ENCODE measurements at places on chromosomes 3 and 15.

GRCh38 chr15:26660241-26660640 lies 112.6 kb downstream of the GABRB3 start:
- no peak for DNase-seq

DNA sequence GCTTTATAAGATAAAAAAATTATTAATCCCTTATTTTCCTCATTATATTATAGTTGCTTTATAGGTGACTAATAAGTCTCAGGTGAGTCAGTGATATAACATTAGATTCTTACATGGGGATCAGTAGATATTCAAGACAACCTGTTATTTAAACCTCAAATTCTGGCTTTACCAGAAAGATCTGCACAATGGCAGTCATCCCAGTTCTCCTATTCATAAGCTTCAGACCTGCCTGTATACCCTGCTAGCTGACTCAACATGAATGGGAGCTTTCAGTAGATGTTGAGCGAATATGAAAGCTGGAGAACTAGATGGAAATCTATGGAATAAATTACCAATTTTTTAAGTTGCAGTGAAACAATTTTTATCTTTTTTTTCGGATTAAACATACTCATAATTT lies 20.5 kb upstream of the CCDC54 start:
- no peak for DNase-seq

DNA sequence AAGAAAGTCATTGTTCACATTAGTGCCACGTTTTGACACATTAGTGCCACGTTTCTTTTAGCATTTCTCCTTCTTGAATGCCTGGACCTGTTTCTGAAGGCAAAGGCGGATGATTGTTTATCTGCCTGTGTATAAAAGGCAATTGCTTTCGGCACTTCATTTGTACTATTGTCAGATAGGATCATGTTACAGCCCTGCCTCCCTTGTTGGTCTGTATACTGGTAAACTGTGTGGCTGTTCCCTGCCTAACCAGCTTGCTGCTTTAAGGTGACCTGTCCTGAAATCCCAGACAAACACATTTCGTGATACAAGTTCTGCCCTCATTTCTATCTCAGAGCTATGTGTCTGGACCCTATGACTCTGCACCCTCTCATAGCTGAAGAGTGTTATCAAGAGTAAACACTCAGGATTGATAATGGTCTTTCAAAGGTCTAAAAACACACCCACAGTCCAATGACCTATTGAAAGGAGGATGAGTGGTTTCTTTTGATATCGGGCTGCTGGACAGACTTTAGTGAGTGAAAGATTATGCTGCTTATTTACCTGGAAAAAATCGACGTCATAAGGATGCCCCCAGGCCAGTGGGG lies 276.3 kb upstream of the MCTP2 start:
- DNase-seq = no peak

- no peak for DNase-seq
Measured at GRCh38 chr3:60935709-60936108, 315.5 kb downstream of the FHIT start.

DNA sequence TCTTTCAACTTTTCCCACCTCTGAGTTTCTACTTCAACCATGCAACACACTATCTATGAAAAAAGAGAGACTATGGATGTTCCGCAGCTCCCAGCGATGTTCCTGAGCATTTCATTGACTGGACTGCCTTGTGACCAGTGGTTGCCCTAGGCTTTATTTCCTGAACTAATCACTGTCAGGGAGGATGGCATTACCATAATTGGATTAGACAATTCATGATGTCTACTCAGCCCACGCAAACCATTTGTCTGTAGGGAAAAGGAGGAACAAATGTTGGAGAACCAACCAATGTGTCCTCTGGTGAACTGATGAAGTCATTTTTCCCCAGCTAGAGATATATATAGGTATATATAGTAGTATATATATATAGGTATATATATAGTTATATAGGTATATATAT lies 229.3 kb upstream of the MCTP2 start:
- no peak for DNase-seq

GRCh38 chr3:195075941-195076875 lies 194.8 kb downstream of the XXYLT1 start:
- DNase-seq = peak; percentile 19

GRCh38 chr3:120114981-120115380 lies 20.7 kb upstream of the GSK3B start:
- DNase-seq = no peak

DNA sequence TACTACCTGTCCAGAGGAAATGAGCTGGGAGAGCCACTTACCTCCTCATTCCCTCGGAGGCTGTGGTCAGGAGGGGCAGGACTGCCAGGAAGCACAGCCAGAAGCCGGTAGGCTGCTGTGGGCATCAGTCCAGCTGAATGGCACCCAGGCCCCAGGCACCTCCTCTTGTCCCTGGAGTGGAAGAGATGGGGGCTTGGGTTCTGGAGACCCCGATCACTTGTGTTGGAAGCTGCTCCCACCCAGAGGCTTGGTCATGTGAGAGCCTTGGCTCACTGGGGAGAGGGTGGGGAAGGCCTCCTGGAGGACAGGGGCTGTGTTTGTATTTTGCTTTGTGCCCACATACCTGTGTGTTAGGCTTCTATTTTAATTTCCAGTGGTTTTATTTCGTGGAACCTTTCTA lies 261.9 kb downstream of the GABRG3 start:
- no peak for DNase-seq

- DNase-seq = no peak
Measured at GRCh38 chr3:71258116-71258515, 325.4 kb downstream of the FOXP1 start.

DNA sequence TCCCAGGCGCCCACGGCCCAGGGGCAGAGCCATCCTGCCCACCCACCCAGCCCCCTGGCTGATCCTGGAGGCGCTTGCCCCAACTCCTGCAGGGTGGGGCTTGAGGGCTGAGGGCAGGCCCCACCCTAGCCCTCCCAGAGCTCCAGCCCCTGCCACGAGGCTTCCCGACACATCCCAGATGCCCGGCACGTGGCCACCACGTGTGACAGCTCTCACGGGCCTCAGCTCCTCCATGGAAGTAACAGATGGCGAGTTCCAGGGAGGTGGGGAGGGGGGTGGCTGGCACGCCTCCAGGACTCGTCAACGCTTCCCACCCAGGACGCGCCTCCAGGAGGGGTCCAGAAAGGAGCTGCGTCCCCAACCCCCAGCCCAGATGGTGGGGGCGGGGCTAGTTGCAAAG lies 29.1 kb downstream of the PLXND1 start:
- peak; percentile 59 for DNase-seq

DNA sequence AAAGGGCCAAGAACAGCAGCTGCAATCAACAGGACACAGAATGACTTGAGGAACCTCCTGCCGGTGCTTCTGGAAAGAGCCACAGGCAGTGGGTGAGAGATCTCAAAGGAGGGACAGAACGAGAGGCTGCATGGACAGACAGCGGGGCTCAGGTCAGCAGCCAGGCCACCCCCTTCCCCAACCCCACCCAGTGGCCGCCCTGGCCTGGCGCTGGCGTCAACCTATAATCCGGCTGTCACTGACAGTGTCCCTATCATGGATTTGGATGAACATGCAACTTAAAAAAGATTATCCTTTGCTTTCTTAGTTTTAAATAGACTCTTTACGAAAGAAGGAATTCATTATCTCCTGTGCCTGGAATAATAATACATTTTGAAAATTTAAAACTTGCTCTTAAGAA lies 54.1 kb downstream of the TRPM1 start:
- no peak for DNase-seq

DNA sequence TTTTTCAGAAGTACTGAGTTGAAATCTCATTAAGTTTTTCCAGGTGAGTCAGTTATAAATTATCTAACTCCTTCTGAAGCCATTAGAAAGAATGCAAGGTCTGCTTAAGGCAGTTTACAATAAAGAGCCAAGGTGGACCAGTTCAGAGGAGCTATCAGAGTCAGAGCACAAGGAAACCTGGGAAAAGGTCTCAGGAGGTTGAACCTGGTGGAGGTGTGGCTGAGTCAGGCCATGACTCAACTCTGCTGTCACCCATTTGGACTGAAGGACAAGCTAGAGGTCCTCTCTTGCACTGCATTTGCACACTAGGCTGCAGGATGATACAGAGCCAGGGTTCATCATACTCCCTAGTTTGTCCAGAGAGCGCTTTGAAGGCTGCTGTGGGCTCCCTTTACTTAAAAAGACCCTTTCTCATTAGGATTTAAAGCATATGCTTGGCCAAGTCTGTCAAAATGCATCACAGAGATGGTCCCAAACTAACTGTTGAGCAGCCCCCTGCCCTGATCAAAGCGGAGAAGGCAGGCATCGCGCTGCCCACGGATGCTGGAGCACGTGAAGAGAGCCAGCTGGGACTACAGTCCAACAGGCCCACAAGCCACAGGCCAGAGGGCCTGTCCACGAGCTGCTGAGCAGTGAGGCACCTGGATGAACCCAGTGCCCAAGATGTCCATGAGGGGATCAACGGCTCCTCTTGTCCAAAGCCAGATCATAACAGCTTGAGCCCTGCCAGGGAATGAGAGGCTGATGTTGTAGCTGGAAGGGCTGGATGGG lies 26.0 kb upstream of the MRPS22 start:
- no peak for DNase-seq

DNA sequence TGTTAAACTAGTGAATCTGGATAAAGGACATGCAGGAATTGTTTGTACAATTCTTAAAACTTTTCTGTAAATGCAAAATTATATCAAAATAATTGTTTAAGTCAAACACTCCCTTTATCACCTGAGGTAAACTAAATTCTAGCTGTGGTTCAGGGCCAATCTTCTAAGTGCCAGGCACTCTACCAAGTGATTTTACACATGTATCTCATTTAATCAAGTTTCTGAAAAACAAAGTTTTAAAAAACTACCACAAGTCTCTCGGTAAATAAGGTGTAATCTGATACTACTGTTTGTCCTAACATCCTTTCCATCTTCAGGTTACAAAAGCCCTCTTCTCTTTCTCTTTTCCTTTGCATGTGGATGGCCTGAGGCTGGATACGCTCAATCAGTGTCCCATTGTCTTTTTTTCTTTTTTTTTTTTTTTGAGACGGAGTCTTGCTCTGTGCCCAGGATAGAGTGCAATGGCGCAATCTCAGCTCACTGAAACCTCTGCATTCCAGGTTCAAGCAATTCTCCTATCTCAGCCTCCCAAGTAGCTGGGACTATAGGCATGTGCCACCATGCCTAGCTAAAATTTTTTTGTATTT lies 19.3 kb downstream of the IFT80 start:
- DNase-seq = no peak

GRCh38 chr15:51499379-51499976 lies 123.1 kb downstream of the DMXL2 start:
- no peak for DNase-seq

DNA sequence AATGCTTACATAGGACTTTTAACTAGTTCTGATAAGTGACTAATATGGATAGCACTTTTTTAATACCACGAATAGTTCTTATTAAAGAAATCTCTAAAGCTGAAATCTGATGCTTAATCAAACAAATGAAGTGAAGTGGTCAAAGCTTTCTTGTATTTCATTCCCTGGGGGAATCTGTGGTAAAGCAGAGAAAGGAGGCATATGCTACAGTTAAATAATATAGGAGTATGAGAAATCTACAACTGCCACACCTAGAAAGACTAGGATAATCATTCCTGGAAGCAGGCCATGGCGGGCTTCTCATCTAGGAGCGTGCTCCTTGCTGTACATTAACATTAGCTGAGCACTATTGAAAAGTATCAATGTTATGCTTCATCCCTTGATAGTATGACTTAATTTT lies 835.7 kb downstream of the OTOL1 start:
- DNase-seq = no peak

DNA sequence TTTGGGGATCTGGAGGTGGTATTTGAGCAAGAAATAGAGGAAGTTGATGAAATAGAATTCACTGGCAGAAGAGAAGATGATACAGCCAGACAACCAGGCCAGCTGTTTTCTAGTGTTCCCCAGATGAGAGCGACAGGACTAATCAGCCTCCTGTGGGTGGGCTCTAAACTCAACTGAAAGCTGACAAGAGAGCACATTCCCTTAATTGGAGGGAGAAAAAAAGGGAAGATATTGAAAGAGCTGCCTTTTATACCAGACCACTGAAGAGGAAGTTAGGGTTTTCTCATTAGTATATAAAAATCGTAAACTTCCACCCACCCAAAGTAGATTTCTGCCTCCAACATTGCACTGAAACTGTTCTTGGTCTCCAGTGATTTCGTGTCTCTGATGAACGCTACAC lies 6.5 kb upstream of the TM4SF19 start:
- DNase-seq = no peak

GRCh38 chr3:149706905-149707304 lies 45.4 kb downstream of the COMMD2 start:
- no peak for DNase-seq

DNA sequence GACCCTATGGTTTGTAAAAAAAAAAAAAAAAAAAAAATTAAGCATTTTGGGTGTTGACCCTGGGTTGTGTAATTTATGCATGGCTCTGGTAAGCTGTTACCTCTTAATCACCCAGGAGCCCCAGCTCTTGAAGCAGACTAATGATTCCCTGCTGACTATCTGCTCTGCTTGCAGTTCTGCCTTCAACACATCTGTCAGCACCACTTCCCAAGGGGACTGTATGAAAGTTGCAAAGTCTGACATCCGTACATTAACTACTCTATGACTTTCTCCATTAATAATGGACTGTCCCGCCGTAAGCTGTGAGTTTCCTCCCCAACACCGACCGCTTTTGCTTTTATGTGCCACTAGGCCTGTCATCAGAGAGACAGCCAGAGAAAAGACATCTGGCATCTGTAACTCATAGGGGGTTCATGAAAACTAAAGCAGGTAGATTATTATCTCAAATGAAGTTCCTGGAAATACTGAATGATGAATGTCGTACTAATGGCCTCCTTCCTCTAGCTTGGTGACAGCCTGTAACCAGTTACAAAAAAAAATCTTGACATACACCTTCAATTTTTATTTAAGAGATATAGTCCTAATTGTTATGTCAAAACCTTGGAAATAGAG lies 271.5 kb downstream of the IL5RA start:
- no peak for DNase-seq

- DNase-seq = no peak
Measured at GRCh38 chr3:60395173-60395762, 856.0 kb downstream of the FHIT start.

DNA sequence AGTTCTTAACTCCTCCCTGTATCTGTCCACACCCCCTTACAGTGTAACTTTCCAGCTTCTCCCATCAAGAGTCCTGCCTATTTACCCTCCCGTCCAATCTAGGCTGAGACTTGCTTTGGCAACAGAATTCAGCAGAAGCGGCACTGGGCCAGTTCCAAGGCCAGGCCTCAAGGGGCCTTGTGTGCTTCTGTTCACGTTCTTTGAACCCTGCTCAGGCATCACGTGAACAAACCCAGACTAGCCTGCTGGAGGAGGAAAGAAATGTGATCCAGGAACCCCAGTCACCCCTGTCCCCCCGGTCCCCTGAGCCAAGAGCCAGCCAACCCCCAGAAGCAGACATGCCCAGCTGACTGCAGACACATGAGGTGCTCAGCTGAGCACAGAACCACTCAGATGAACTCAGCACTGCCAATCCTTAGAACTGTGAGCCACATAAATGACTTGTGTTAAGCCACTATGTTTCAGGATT lies 76.1 kb upstream of the DCLK3 start:
- no peak for DNase-seq

DNA sequence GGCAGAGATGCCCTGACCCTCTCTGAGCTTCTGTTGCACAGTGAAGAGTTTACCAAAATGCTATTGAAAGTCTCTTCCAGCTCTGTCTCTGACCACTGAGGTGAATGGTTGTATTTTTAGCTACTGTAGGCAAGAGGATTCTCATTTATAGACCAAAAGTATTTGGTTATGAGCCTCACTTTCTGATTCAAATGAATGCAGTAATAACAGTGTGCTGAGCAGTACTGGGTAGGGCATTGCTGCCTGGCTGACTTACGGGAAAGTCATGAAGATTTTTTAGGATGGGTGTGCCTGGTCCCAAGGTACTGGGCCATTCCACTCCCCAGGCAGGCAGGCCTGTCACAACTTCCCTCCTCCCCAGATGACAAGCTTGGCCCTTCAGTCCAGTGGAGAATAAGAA lies 15.5 kb downstream of the PLA1A start:
- DNase-seq = no peak
